Motor neuron (in vitro differentiated cells): ENCODE measurements at places on chromosomes 13 and 19. TPM values are rescaled to one million over a fixed set of nuclear protein-coding genes. Genes with fewer than 3 reads are reported as not detected.

The C19orf85 gene
- total RNA-seq: 0.38 and 0.76 TPM in 2 replicates

GRCh38 chr19:49020931-49021895, 2.9 kb downstream of the CGB3 start:
- ATAC-seq: no peak

GRCh38 chr13:114101358-114102130, 30.9 kb downstream of the RASA3 start:
- peak; percentile 2 for ATAC-seq

GRCh38 chr13:26060357-26060756, 8.5 kb upstream of the SHISA2 start:
- no peak for ATAC-seq

DNA sequence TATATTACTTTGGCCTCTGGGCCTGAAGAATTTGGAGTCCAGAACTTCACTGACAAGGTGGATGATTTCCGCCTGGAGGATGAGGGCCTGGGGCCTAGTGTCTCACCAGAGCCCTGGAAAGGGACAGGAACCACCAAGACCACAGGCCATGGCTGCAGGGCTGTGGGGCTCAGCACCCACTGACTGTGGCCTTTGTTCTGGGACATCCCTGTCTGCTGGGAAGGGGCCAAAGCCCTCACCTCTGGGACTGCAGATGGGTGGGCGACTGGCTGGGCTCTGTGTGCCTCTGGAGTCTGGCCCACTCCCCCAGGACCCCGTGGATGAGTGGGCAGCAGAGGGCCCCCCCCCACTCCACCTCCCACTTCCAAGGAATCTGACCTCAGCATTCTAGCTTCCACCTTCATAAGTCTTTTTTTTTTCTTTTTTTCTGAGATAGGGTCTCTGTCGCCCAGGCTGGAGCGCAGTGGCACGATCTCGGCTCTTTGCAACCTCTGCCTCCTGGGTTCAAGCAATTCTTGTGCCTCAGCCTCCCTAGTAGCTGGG, 20.3 kb downstream of the CHST8 start:
- no peak for ATAC-seq

- ATAC-seq: no peak
Observed at GRCh38 chr19:8639821-8640401, 9.5 kb downstream of the NFILZ start.

DNA sequence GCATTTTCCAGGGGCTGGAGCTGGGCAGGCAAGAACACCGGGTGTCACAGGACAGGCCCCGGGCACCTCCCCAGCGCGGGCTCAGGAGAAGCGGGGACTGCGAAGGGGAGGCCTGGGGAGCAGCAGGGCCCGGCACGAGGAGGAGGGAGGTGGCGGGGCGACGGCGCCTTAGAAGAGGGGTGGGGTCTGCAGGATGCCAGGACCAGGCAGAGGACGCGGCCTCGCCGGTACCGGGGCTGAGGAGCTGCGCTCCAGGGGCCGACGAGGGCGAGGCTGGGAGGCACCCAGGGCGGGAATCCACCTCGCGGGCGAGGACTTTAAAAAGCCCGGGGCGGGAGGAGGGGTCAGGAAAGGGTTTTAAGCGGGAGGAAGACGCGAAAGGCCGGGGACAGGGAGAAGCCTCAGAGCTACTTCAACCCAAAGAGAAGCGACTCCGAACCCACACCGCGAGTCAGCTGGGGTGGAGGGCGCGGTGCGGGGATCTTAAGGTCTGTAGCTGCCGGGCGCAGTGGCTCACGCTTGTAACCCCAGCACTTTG, 665 bp downstream of the ZNF347 start:
- ATAC-seq: peak; percentile 38

The KIR2DL1 gene
- not detected in 2 replicates for total RNA-seq

DNA sequence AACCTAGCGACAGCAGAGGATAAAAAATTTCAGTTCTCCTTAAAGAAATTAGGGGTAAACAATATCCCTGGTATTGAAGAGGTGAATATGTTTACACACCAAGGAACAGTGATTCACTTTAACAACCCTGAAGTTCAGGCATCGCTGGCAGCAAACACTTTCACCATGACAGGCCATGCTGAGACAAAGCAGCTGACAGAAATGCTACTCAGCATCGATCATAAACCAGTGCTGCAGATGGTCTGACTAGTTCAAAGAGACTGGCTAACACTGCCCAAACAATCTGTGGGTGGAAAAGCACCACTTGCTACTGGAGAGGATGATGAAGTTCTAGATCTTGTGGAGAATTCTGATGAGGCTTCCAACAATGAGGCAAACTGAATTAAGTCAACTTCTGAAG, 19.9 kb upstream of the ACOD1 start:
- no peak for ATAC-seq

GRCh38 chr13:50460358-50460757, 383.1 kb downstream of the DLEU7 start:
- ATAC-seq: no peak

DNA sequence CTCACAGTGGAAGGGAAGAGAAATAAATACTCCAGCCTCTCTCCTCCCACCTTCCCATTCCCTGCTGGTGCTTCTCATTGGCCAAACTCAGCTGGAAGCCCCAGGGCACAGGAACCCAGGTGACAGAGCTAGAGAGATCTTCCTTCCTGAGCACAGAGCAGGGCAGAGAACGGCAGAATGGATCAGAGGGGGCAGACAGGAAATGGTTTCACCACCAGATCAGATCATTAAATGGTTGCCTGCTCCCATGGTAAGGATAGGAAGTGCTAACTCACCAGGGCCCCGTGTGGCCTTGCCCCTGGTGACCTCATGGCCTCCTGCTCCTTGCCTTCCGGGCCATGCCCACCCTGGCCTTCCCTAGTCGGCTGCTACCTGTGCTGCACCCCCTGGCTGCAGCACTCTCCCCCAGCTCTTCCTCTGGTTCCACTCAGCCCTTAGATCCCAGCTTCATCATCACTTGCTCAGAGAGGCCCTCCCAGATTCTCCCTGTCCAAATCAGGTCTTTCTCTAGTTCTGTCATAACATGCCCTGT, 108.7 kb downstream of the DPF1 start:
- no peak for ATAC-seq

DNA sequence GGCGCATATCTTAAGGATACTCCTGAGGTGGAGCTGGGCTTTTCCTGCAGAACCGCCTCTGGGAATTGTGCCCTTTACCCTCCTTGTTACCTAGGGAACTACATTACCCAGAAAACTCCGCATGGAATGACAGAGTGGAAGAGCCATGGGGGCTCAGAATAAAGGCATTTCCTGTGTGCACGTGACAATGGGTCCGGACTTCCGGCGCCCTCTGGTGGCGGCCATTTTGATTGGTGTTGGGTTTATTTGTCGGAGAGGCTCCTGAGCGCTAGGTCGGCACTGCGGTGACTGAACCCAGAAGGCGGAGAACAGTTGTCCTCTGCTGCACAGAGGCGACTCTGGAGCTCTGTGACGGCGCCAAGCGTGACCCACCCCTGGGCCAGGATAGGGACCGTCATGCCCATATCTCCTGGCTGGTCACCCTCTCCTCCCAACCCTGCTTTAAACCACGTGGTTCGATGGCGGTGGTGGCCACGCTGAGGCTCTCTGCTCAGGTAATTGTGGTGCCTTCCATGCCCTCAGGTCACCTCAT, at the start of gene ZNF587B:
Gene ZNF587B (plus strand): TSS at position 229 of the 532 bp plus-strand sequence. CDS start 230 bp downstream, at position 459.
- peak; percentile 93 for ATAC-seq

DNA sequence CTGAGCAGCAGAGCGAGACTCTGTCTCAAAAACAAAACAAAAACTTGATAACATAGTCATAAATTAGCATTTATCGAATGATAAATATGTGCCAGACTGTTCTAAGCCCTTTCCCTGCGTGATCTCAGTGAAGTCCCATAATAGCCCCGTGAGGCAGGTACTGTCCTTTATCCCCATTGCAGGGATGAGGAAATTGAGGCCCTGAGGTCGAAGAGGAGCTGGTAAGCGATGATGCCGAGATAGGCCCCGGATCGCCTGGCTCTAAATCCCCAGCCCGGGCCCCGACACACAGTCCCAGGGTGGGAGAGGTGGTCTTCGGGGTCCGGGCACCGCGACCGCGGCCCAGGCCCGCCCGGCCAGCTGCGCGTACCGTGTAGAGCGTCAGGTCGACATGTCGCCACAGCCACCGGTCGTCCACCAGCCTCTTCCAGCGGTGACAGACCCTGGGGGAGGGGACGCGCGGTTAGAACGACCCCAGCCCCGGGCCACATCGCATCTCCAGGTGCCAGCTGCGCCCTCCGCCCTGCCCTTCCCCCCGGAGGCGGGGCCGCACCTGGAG, 625 bp downstream of the FBXL12 start:
- ATAC-seq: peak; percentile 2

GRCh38 chr19:48043675-48044258, at the start of gene CABP5:
TSS of gene CABP5 (minus strand) at chr19:48044079. CDS start at chr19:48043922, 157 bp downstream.
- ATAC-seq: no peak

- no peak for ATAC-seq
Observed at GRCh38 chr19:19532806-19533701, 4.3 kb downstream of the YJEFN3 start.

The MEIOSIN gene
- not detected in 2 replicates for total RNA-seq

The PTPRH gene
- total RNA-seq: 30.4 and 54.0 TPM in 2 replicates

The ZNF468 gene
- 21.0 and 21.8 TPM in 2 replicates for total RNA-seq

DNA sequence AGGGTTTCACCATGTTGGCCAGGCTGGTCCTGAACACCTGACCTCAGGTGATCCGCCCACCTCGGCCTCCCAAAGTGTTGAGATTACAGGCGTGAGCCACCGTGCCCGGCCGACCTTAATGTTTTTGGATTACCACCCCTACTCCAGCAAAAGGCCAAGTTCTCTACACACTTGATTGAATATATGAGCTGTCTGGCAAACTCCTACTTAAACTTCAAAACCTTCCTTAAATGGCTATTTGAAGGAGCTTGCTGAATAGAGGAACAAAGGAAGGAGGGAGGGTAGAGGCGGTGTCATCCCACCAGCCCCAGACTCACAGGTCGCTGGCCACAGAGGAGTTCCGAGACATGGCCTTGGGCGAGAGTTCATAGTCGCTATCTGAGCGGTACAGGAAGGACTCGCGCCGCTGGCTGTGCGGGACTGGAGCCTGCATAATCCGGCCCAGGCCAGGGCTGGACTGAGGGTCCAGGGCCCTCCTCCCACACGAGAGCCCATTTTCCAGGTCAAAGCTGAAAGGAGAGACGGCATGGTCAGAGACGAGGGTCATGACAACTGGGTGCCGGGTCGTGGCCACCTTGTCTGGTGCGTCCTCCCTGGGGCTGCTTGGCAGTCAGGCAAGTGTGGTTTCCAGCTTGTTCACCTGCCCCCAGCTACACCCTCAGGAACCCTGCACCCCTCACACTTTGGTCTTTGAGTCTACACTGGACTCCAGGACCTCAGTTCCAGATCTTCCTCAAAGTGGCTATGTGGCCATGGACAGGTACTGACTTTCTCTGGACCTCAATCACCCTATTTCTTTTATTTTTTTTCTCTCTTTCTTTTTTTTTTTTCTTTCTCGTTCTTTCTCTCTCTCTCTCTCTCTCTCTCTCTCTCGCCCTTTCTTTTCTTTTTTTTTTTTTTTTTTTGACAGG, 4.2 kb downstream of the PDE4C start:
- ATAC-seq: no peak

DNA sequence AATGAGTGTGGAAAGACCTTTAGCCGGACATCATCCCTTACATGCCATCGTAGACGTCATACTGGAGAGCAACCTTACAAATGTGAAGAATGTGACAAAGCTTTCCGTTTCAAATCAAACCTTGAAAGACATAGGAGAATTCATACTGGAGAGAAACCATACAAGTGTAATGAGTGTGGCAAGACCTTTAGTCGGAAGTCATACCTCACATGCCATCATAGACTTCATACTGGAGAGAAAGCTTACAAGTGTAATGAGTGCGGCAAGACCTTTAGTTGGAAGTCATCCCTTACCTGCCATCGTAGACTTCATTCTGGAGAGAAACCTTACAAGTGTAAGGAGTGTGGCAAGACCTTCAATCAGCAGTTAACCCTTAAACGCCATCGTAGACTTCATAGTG, 11.7 kb upstream of the ZNF813 start:
- no peak for ATAC-seq

GRCh38 chr13:102978168-102978567, 88.0 kb downstream of the SLC10A2 start:
- ATAC-seq: no peak

DNA sequence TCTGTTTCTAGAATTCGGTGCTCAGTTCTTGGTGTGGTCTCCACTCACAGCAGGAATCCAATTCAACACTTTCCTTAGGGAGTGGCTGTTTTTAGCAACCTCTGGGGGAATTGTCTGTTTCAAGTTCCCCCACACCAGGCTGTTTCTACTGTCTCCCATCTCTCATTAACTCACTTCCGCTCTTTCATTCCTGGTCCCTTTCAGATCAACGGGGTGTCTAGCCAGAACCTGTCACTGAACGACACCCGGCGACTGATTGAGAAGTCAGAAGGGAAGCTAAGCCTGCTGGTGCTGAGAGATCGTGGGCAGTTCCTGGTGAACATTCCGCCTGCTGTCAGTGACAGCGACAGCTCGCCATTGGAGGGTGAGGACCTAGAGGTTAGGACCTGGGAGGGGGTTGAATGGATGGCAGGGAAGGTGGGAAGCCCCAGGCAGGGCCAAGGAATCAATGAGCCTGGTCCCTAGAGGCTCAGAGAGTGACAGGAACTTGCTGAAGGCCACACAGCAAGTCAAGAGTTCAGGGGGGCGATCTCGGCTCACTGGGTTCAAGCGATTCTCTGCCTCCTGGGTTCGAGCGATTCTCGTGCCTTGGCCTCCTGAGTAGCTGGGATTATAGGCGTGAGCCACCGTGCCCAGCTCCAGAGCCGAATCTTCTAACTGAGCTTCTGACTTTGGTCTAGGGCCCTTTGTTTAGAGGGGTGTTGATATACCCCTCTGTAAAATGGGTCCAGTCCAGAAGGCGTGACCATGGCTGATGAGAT, 25.5 kb downstream of the TJP3 start:
- no peak for ATAC-seq

GRCh38 chr13:24716011-24716410, 35.8 kb downstream of the ATP12A start:
- ATAC-seq: no peak

The RTBDN gene
- 0.56 TPM in 1 of 2 replicates, not detected in the other for total RNA-seq

The CNN1 gene
- total RNA-seq: 1.1 and 4.9 TPM in 2 replicates

The CDK8 gene
- 23.9 and 27.4 TPM in 2 replicates for total RNA-seq

DNA sequence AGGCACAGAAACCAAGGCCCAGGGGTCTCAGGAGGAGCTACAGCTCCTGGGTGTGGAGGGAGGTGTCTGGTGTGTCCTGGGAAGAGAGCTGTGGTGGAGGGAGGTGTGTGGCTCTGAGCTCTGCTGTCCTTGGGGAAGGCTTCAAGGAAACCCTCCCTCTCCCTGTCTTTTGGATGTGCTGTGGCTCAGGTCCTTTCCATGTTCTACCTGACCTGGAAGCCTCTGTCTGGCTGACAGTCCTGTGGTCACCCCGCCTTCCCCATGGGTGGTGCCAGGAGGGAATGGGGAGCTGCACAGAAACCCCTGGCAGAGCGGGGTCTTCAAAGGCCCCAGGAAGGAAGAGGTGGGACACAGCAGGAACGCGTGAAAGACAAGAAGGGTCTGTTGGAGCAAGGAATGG, 617 bp upstream of the CEACAM7 start:
- ATAC-seq: no peak

DNA sequence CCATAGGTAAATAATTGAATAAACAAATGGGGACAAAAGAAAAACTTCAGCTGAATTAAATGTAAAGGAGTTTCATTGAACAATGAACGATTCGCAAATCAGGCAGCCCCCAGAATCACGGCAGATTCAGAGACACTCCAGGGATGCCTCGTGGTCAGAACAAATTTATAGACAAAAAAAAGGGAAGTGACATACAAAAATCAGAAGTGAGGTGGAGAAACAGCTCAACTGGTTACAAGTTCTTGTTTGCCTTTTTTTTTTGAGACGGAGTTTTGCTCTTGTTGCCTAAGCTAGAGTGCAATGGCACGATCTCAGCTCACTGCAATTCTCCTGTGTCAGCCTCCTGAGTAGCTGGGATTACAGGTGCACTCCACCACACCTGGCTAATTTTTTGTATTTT, 5.7 kb downstream of the ZNF566 start:
- ATAC-seq: no peak
